Esophagus squamous epithelium (tissue), 5 donors: ENCODE measurements at places on chromosomes 6 and 20.

DNA sequence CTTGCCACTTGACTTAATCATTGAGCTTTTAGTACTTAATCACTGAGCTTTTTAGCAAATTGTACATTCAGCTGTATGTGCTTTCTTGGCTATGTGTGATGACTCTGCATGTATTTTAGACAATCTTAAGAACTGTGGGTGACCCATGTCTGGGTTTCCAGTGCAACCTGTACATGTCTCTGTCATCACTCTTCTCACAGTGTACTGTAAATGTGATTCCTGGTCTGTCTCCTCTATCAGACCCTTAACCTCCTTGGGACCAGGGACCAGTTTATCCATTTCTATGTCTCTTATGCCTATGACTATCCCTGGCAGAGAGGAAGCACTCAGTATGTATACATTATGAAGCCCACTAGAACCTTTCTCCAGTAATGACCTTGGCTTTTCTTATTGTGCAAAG lies 36.6 kb upstream of the HDDC2 start:
- H3K27me3 ChIP-seq: peaks cover 3% of the 10 kb centered on the region
- H3K36me3 ChIP-seq: no peaks in the 10 kb centered on the region
- no peak overlapping the region for H3K4me3 ChIP-seq
- H3K27ac ChIP-seq: no peak overlapping the region
- DNase-seq: no peak
- H3K4me1 ChIP-seq: no peaks in the 10 kb centered on the region

DNA sequence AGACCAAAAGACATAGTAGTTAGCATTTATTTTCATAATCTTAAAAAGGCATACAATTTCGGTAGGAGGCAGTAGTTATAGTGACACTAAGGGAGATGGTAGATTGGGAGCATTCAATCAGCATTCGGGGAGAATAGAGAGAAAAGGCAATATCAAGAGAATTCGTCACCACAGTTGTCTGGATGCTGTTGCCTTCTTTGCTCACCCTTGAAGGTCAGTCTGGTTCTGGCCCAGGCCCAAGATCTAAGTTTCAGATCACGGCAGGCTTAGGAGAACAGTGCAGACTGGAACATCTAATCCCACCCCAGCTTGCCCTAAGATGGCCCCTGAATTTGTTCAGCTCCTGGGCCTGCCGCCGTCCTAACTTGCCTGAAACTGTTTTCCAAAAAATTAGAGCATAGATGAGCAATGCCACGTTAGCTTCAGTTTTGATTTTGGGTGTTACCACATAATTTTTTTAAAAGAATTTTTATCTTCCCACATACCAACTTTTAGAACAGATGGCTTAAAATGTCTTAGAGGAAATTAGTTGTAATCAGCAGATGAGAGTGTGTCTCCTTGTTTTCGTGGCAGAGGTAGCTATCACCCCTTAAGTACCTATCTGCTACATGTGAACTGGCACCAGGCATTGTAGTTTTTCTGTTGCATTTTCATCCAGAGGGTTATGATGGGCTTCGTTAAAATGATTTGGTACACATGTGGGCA lies 8.3 kb upstream of the CEP85L start:
- H3K36me3 ChIP-seq: no peaks in the 10 kb centered on the region
- H3K27me3 ChIP-seq: no peaks in the 10 kb centered on the region
- DNase-seq: no peak
- no peak overlapping the region for H3K4me3 ChIP-seq

DNA sequence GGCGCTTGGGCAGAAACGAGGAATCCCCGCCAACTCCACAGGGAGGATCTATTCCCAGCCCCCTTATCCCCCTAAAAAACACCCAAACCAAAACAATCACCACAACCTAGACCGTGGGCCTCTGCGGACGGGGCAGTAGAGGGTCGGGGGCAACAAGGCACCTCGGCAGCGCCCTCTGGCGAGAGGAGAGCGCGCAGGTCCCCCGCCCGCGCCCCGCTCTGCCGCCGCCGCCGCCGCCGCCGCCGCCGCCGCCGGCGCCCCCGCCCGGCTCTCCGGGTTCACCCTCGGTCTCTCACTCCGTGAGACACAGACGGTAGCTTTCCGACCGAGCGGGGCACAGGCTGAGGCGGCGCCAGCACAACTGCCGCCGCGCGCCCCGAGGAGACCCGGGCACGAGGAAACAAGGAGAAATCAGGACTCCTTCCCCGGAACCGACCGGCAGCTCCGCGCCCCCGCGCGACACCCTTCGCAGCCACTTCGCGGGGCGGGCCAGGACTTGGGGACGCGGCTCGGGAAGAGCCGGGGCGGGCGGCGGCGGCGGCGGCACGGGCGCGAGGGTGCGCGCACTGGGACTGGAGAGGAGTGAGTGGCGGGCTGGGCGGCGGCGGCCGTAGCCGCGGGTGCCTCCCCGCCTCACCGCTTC lies at the start of gene SLC35F1:
Gene SLC35F1 (plus strand): TSS at position 307 of the 643 bp plus-strand sequence.
- H3K4me3 ChIP-seq: peak within 1 kb of the TSS; percentile 73
- H3K27me3 ChIP-seq: peaks cover 4% of the 10 kb centered on the region
- peak within 1 kb of the TSS; percentile 29 for H3K27ac ChIP-seq
- H3K4me1 ChIP-seq: peaks cover 6% of the 10 kb centered on the region
- DNase-seq: no peak
- no peaks in the 10 kb centered on the region for H3K36me3 ChIP-seq

DNA sequence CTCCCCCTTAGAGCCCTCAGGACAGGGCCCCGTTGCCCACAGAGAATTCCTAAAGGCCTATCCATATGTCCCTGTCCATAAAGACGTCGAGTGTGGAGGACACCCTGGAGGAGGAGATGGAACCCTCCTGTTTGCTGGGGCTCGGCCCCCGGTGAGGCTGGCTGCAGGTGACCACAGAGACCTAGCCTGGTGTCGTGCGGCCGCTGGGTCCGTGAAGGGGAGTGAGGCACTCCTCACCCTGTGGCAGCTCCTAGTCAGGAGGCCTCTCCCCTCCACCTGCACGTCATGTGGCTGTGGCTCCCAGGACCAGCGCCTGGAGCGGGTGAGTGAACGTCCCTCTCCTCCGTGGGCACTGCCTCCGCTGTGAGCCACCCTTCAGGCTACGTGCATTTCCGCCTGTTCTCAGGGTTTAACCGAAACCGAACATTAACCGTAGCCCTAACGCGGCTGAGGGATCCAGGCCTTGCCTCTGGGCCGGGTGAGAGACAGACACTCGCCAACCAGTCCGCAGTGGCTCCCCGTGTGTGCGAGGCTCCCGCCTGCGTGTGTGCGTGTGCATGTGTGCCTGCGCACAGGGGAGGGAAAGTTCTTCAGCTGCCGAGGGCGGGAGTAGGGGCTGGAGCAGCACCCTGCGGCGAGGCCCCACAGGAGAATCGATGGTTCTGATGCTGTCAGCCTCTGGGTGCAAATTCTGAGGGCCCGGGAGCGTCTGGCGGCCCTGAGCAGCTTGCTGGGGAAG lies 5.9 kb upstream of the TCEA2 start:
- no peak overlapping the region for H3K4me3 ChIP-seq
- H3K27ac ChIP-seq: peak overlapping the region; percentile 39
- DNase-seq: no peak
- H3K27me3 ChIP-seq: peaks cover 52% of the 10 kb centered on the region

DNA sequence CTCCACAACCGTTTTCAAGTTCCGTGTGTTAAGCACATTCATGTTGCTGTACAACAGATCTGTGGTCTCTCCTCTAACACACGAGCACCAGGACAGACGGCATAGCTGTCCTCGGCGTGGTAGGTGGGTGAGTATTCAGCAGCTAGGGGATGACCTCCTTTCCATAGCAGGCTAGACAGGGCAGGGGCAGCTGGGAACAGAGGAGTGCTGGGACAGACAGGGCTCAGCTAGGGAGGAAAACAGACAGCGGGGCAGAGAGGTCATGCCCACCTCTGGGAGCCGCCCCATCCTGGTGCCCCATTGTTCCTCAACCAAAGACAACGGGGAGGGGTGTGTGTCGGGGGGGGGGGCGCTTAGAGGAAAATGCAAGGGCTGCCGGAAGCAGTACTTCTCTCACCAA lies 271.5 kb upstream of the FOXQ1 start:
- H3K4me1 ChIP-seq: no peaks in the 10 kb centered on the region
- H3K27me3 ChIP-seq: peaks cover 12% of the 10 kb centered on the region
- no peaks in the 10 kb centered on the region for H3K36me3 ChIP-seq

GRCh38 chr6:83488861-83489260 lies 23.5 kb upstream of the PRSS35 start:
- H3K36me3 ChIP-seq: no peaks in the 10 kb centered on the region
- H3K4me1 ChIP-seq: no peaks in the 10 kb centered on the region
- no peak for DNase-seq
- H3K27ac ChIP-seq: no peak overlapping the region
